ENCODE measurements at places on chromosomes 5 and 9. TPM values are rescaled to one million over a fixed set of nuclear protein-coding genes. Genes with fewer than 3 reads are reported as not detected.

The IL3 gene
- 0.32 TPM for total RNA-seq

GRCh38 chr9:108021096-108021710, 531.6 kb upstream of the KLF4 start:
- ATAC-seq = no peak

DNA sequence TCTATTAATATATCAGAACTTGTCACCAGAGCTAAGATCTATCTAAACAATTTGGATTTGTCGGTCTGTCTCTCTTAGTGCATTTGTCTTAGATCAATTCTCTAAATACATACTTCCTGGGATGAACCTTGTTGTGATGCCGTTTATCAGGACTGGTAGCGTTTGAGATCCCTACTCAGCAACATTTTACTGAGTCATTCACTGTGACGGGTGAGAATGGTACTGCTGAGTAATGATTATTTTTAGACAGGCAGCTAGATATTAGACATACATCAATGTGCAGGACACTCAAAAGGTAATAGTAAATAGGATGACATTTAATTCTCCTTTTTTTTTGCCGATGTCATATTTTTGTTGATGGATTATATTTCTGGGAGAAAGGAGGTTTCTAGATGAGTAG, 209.0 kb downstream of the CSNK1G3 start:
- no peak for ATAC-seq

The FAM163B gene
- total RNA-seq = not detected

DNA sequence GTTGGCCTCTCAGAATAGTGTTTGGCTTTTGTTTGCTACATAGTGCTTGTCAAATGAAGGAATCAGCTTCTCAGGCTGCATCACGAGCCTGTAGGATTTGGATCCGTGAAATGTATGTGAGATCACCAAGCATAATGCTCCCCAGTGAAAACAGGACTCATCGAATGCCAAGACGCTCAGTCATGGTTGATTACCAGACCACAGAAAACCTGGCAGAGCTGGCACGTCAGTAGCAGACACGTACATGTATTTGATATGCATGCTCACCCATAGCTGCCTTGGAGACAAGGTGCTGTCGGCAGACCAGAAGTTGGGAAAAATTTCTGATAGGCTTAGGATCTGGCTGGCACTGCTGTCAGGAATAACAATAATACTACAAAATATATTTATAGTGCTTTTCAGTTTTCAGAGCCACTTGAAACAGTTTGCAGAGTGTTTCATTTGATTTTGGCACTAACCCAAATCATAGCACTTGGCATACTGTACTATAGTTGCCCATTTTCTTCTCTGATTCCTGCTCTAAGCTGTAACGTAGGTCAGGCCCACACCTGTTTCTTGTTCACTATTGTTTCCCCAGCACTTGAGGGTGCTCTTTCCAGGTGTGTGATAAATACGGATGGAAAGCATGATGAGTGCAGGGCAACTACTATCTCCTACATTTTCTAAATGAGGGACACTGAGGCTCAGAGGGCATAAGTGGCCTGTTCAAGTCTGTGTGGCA, 226.1 kb downstream of the NR3C1 start:
- no peak for ATAC-seq

DNA sequence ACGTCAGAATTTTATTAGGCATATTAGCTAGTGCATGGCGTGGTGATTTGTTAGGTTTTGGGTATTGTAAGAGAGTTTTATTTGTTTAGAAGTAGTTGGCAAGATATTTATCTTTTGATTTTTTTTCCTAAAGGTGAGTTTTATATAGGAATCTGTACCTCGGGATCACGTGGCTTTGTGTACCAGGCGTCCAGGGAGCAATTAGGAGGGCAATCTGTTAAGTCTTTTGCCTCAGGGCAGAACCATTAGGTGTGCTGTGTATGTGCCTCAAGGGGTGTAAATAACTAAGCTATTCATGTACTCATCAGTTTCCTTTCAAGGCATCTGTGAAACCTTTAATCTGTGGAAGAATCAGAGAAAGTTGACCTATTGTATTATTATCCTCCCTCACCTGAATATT, 39.4 kb downstream of the ZSWIM6 start:
- no peak for ATAC-seq

GRCh38 chr5:68849103-68849502, 244.7 kb upstream of the SLC30A5 start:
- no peak for ATAC-seq

- peak; percentile 98 for ATAC-seq
Observed at GRCh38 chr5:72234265-72234700, 85.8 kb downstream of the MRPS27 start.

DNA sequence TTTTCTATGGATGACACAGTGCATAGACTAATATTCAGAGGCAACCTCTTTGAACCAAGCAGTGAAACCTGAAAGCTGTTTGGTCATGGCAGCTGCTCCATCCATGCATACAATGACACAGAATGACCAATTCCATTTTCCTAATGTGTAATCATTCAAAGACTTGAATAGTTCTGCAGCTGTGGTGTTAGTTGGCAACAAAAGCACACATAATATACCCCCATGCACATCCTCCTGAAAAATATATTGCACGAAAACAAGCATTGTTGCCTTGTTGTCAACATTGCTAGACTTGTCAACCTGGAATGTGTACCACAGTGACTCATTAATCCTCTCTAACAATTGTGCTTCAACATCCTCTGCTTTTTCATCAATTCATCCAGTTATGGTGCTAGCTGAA, 71.0 kb upstream of the SEMA6A start:
- no peak for ATAC-seq

The TRIM52 gene
- 14.3 TPM for total RNA-seq

GRCh38 chr5:127944125-127944524, 139.4 kb upstream of the SLC12A2 start:
- no peak for ATAC-seq

- ATAC-seq = no peak
Observed at GRCh38 chr5:156241266-156241665, 85.7 kb upstream of the SGCD start.

- no peak for ATAC-seq
Observed at GRCh38 chr9:136199391-136200288, 5.3 kb downstream of the LHX3 start.

The DHFR gene
- total RNA-seq = 71.9 TPM

DNA sequence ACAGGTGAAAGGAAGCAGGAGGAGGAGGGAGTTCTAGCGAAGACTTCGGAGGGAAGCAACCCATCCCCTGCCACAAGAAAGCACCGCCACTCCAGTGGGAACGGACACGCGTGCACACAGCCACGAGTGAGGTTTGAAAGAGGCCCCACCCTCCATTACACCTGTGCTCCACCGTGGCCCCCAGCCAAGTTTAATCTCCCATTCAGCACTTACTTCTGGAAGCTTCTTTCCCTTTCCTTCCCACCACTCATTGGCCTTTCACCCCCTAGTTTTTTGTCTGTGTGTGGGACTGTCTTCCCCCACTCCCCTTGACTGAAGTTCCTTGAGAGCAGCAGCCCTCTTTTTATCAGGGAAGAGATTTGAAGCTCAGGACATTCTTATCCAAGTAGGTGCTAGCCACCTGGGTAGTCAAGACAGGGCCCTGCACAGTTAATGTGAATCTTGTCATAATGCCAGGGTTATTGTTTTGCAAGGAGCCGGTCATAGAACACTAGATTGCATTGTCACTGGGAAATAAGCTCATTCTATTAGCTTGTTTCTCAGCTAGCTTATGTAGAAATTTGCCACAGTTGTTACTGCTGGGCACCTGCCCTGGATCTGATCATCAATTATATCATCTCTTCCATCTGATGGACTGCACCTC, 256.0 kb downstream of the DOCK8 start:
- ATAC-seq = no peak

DNA sequence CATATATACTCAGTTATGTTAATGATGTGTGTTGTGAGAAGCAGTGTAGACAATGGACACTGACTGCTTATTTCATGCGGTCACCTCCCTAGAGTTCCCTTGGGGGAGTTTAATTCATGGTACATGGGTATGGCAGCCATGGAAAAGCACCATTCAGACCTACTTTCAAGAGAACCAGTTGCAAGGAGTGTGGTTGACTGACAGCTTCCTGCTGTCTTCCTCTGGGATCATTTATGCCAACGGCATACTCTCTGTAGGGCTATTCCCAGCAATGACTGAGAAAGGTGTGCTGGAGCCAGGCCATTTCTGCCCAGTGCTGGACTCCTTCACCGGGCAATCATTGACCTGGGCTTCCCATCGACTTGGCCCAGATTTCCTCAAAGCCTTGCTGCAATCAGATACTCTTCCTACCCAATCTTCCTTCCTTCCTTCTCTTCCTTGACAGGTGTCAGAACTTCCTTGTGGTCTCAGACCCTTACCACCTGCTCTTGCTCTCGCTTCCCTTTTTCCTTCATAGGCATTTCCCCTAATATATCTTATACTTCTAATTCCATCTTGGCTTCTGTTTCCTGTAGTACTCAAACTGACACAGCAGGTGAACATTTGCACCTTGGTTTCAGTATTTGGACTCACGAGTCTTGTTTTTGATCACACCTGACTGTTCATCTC, 3.4 kb upstream of the CLINT1 start:
- ATAC-seq = no peak

DNA sequence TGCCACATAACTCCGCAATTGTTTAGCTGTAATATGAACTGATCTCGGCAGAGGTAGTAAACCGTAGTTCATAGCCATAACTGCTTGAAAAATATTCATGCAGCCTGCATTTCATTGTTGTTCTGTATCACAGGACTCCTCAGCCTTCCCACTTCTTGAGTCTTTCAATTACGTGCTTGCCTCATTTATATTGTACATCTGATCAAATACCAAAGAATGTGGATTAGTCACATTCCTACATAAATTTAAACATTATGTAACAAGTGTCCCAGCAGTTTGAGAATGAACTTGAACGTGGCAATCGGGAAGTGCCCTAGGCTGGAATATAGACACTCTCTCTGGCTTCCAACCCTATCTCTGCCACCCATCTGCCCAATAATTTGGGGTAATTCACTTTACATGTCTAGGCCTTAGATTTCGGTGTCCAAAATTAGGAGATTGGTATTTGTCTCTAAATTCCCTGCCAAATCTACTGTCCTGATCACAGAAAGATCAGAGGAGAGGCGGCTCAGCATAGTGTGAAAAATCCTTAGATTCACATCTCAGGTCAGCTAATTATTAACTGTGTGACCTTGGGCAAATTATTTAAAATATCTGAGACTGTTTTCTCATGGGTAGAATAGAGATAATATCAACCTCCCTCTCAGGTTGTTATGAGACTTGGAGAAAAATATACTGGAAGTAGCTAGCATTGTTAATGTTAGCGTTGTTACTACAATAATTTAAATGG, 215.1 kb upstream of the RFX3 start:
- ATAC-seq = no peak

GRCh38 chr9:136024696-136025316, 63.6 kb upstream of the UBAC1 start:
- no peak for ATAC-seq

DNA sequence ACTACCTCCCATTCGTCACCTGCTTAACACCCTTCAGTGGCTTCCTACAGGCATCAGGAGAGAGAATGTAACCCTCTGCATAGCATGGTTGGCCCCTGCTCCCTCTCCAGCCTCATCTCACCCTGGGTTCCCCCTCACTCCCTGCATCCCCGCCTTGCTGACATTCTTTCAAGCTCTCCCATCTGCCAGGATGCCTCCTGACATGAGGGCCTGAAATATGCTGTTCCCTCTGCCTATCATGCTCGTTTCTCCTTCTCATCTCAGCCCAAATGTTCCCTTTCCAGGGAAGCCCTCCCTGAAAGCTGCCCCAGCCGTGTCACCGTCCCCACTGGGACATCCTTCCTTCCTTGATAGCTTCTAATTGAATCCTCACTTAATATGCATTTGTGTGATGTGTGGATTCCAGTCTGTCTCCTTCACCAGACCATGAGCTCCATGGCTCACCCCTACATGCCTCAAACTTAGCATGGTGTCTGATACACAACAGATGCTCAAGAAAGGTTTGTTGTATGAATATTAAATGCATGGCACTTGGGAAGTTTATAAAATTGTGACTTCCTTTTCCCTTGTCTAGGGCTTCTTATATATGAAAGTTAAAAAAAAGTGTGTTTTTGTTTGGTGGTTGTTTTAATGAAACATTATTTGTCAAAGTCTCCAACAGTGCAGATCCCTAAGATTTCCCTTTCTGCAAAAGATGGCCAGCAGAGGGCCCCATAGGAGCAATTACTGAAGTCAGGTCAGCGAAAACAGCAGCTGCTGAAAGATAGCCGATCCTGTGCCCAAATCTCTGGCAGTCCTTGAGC, 7.3 kb upstream of the C5orf58 start:
- ATAC-seq = peak; percentile 73

GRCh38 chr9:121939643-121940042, 153.5 kb downstream of the TTLL11 start:
- ATAC-seq = no peak

DNA sequence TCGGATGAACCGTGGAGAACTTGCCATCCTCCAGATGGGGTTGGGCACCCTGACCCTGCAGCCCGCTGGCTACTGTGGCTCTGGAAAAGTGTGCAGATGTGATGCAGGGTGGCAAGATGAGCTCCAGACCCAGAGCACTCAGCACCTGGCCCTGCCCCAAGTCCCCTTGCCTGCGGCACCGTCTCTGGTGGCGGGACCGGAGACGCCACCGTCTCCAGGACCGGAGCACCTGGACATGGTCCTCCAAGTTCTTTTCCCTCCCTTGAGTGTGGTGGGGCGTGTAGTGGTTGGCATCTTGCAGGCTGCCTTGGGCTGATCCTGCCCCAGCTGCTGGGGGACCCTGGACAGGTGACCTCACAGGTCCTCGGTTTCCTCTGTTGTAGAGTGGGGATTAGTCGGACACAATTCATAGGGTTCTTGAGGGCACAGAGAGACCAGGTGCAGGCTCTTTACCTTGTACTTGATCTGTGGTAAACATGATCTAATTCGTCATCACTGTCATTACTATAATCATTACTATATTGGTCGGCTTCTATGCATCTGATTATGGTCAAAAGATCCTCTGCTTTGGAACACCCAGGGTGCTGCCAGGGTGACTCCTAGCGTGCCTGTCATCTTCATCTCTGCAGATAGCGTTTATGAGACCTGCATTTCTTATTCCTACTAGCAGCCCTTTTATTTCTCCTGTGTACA, 83.5 kb downstream of the COL5A1 start:
- peak; percentile 17 for ATAC-seq

DNA sequence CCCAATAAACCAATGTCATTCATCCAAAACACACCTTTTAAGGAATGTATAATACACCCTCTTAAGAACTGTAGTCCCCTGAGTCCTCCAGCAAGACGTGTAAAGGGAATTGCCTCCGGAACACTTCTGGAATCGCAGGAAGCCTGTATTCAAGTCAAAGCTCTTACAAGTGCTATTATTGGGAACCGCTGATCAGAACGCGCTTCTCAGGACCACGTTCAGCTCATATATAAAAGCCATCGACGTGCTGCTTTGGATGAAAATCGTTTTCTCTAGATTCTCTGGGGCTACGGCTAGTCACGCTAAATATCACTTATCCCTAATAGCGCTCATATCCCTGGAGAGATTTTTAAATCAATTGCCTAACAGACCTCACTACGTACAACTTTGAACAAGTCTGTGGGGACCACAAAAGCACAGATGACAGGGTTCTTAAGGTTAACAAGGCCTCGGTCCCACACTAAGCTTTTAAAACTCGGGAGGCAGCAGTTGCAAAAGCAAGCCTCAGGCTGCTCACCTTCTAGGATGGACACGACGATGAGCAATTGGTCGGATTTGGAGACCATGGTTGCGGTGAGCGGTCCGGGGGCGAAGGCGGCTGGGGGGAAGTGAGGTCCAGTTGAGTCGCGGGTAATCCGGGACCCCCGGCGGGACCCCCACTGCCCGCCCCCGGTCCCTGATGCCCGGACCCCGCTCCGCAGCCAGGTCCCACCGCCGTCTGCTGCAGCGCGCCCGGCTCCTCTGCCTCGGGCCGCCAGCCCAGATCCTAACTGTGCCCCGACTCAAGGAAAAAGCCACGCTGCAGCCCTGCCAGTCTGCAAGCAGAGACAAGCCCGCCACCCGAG, 548 bp downstream of the CEP120 start:
- peak; percentile 16 for ATAC-seq

The PTGS1 gene
- total RNA-seq = 0.37 TPM

The SLC6A19 gene
- total RNA-seq = not detected

Data from activated T-helper 17 cell treated with anti-CD3 and anti-CD28 coated beads, Interleukin-2, amount 50 U/mL, for 72 hours (primary cell).